ENCODE measurements at places on chromosomes 3 and 15.
A peak's percentile ranks its signal among the peaks of the same experiment; 100 is the strongest.

DNA sequence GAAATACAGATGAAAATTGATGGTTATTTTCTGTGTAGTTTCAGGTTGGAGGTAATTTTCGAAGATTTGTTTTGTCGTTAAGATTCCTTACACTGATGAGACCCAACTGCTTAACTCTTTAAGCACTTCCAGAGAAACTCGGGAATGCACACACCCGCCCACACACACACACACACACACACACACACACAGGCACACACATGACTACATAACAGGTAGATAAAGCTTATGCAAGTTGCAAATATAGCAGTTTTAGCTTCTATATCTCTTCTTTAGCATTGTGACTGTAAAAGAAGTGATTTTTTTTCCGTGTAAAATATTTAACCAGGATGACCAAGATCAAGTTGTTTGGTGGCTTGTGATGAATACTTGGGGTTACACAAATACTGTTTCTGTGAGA is 294.9 kb upstream of the NR2F2 start:
- no peak for DNase-seq

DNA sequence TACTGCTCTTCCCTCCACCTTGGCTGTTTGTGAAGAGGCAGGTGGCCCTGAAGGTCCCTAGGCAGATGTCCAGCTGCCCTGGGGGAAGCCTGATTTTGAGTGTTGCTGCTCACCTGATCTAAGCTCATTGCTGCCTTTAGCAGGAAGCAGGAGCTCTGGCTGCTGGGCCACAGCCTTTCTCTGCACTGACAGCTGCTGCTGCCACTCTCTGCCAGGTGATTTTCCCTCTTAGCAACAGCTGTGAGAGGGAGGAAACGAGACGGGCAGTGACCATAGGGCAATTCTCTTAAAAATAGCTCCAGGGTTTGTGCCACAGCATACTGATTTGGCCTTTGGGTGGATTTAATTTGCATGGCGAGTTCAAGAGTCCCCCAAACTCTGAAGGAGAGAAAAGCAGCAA is 415.8 kb upstream of the SEMA6D start:
- DNase-seq, result no peak

DNA sequence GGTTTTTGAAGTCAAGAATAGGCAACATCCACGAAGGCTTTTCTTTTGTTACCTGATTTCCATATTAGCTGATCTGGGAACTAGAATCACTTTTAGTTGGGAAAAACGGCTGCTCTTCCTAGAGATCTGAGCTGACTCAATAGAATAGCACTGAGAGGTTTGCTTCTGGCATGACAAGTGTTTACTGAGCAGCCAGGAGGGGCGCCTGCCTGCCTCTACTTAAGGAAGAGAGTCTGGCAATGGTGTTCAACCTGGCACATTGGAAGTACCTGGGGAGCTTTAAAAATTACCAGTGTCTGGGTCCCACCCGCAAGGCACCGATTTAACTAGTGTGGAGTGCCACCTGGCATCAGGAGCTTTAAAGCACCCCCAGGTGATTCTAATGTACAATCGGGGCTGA is 34.4 kb downstream of the FAM43A start:
- no peak for DNase-seq

DNA sequence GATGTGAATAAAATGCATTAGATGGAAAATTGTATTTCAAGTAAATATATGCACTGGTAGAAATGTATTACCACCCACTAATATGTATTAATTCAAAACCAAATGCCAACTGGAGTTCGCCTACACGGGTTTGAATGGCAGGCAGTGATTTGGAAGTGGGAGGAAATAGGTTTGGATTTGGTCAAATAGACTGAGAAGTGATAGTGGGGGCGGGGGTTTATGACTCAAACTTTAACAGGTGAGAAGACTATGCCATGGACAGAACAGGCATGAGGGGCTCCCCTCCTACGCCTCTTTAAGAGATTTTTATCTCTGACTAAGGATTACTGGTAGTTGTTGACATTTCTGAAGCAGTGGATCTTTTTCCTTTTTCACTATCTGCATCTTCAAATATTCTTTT is 677.8 kb downstream of the NTRK3 start:
- DNase-seq, result no peak

DNA sequence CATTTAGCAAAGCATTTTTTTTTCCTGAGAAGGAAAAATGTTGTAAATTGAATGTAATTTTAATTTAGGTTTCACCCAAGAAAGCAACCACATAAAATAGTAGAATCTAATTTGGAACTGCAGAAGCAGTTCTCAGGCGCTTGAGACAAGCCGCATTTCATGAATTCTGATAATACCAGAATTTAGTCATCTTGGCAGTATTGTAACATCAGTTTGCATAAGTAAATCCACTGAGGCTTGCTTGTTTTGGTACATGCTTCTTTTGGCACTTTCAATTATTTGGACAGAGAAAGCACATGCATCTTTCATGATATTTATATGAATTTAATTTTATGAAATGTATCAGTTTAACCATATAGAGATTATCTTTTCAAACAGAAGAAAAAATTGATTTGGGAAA is 389.7 kb upstream of the ROBO1 start:
- DNase-seq, result no peak

DNA sequence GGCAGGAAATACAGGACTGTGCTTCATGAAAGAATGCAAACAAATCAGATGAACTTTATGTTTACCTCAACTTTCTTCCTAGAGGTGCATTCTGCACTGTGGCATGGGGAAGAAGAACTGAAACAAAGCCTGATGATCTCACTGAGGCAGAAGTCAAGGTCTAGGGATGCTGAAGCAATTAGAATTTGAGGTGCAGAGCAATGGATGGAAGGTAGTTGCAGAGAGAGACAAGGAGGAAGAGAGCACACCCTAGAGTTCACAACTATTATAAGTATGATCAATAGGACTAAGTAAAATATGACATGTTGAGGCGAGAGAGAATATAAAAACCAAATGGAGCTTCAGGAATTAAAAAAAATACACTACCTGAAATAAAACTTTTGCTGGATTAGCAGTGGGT is 420.1 kb downstream of the EDEM1 start:
- DNase-seq, result no peak

DNA sequence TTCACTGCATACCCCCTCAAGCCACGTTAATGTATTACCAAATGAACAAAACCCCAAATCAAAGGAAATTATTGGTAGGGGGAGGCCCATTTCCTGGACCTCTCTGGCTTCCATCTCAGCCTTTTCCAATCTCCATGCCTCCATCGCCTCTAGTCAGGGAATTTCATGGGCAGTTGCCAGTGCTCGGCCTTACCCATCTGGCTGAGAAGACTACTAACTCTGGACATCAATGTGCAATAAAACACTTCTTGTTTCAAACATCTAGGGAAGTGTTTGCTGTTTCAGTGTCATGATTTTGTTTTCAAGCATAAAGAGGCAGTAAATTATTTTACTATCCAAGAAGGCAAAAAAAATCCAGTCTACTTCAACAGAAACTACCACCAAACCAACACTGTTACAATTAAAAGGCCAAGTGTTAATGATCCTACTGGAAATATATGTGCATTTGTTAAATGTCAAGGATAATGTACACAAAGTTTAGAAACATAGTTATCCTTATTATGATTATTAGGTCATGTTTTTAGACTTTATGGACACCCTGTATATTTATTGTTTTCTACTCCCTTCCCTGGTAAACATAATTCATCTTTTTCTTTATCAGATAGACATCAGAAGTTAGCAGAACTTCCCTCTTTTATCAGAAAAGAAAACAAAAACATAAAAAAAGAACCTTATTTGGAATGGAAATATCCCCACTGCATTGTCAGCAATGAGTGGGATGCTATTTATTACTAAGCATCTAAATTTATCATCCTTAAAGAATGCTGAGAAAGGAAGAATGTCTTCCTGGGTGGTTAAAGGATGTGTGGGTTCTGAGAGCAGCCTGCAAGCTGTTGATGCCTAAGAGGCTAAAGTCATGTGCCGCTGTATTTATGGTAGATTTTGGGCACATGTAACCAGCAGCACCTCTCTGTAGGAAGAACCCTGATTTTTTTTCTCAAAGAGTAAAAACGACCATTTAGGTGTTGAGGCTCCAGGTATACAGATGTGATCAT is 15.2 kb downstream of the LDHAL6B start:
- DNase-seq, result peak; percentile 73

DNA sequence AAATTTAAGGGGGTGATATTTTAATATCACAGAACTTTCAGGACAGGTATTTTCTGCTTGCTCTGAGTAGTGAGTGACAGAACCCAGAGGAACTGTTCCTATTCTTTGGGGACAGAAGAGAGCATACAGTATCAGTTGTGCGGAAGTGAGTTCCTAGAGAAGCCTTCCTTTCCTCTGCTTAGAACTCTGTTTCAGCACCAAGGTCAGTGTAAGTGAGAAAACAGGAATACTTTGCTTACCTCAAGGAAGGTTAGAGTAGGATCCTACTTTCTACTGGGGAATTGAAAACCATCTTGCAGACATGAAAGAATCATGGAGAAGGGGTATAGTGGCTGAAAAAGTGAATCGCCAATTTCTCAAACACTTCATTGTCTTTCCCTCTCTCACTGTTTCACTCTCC is 542.4 kb downstream of the SQOR start:
- no peak for DNase-seq

GRCh38 chr3:158522221-158523136 is 48.5 kb upstream of the MLF1 start:
- no peak for DNase-seq

DNA sequence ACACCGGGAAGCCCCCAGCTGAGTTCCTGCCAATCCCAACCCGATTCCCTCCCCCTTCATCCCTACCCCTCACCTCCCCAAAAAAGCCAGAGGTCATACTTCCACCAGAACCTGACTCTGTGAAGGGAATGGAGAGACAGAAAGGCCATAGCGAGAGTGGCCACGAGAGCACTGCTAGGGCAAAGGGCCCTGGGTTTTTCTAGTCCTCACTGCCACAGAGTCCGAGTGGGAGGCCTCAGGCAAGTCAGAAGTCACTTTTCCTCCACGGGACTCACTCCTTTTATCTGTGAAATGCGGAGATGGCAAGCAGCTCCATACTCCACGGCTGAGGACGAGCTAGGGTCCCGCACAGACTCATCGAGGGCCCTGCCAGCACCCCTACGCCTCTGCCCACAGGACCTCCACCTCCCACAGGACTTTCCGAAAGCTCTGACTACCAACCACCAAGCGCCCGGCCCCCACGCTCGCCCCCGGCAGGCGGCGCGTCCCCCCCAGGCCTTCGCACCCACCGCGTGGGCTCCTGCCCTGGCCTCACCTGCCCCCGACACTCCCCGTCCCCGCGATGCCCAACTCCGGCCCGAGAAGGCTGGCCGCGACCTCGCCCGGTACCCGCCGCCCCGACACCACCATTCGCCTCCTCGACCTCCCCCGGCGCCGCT is 792 bp downstream of the ATP13A3 start:
- no peak for DNase-seq

- no peak for DNase-seq
Measured at GRCh38 chr15:74303741-74304309, 63.6 kb downstream of the CYP11A1 start.

GRCh38 chr3:186459108-186459467 is 85.1 kb downstream of the CRYGS start:
- no peak for DNase-seq

DNA sequence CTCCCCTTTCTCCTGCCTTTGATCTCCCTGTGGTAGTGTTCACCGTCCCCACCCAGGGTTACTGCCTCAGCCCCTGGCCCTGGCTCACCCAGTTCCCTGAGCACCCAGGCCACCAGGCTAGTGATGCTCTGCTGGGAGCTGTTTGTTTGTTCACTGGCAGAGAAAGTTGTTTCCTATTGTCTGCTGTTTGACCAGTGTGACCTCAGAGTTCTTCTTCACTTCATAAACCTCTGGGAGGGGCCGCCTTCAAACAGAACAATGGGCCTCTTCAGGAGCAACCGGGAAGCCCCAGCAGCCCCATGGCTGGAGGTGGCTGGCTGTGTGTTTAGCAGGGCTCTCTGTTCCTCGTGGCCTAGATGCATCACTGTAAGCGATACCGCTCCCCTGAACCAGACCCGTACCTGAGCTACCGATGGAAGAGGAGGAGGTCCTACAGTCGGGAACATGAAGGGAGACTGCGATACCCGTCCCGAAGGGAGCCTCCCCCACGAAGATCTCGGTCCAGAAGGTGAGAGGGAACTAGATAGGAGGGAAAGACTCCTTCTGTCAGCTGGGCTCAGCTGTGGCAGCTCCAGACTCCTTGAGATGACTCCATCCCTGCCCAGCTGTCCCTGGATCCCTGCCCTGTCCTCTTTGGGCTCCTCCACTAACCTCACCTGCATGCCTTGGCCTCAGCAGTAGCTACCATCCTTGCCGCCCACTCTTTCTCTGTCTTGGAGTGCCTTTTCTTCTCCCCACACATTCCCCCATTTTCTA is 3.4 kb downstream of the CLK3 start:
- no peak for DNase-seq

- DNase-seq, result no peak
Measured at GRCh38 chr15:29713784-29714183, 108.5 kb downstream of the TJP1 start.

- peak; percentile 14 for DNase-seq
Measured at GRCh38 chr3:79086514-79086913, 681.3 kb downstream of the ROBO1 start.

DNA sequence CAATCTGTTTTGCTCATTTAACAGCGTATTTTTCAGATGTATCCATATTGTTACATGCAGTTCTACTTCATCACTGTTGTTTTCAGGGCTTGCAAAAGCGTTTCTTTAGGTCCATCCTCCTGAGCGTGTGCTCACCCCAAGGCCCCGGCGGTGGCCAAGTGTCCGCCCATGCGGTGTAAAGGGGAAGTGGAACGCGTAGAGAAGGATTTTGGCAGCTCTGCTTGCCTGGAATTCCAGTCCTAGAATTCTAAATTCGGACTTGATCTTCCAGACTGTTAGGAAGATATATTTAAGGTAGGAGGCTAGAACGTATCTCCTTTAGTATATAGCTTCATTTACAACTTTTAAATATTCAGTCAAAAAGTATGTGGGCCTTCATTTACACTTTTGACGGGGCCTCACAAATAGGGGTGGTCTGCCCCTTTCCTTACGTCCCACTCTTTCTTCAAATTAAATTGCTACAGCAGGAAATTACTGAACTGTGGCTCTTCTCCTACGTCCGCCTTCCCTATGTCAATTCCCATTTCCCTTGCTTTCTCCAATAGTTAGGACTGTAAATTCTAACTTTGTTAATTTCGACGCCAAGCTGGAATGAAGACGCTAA is 609 bp upstream of the TBC1D23 start:
- DNase-seq, result no peak

DNA sequence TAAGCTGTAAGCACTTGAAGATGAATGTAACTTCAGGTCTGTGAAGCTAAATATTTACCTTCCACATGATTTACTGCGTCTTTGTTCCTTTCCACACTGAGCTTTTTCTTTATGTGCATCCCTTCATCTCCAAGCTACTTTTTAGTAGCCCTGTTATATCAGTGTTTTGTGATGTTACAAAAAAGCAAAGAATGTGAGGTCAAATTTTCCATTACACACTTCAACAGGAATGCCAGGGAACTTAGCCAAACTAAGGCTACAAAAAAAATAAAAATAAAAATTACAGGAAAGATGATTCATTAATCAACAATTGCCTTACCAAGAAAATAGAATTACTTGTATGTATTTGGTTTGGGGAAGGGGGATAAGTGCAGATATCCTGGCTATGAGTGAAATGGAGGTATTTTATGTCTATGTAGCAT is 73.0 kb downstream of the FILIP1L start:
- no peak for DNase-seq

Data from non-pigmented ciliary epithelial cell (primary cell).